ENCODE measurements at places on chromosomes 2 and 18. TPM values are rescaled to one million over a fixed set of nuclear protein-coding genes. Genes with fewer than 3 reads are reported as not detected.

OR6B2 gene
- total RNA-seq, result not detected

ZNF24 gene
- total RNA-seq, result 32.6 TPM

MYL1 gene
- not detected for total RNA-seq

RABL2A gene
- total RNA-seq, result 5.2 TPM

NMUR1 gene
- not detected for total RNA-seq

WNT10A gene
- not detected for total RNA-seq

ASB18 gene
- total RNA-seq, result not detected
